ENCODE measurements at places on chromosomes 1 and 21. TPM values are rescaled to one million over a fixed set of nuclear protein-coding genes. Genes with fewer than 3 reads are reported as not detected.

The KRTAP19-3 gene
- not detected for total RNA-seq

The S100A16 gene
- 38.8 TPM for total RNA-seq

The CIART gene
- total RNA-seq: 8.7 TPM

The TMEM79 gene
- total RNA-seq: 1.5 TPM

The CLCA1 gene
- total RNA-seq: 0.05 TPM

The HCN3 gene
- total RNA-seq: 1.2 TPM

The MAP10 gene
- 3.2 TPM for total RNA-seq

The LCE2C gene
- not detected for total RNA-seq

The GBP6 gene
- 0.08 TPM for total RNA-seq

The TARS2 gene
- total RNA-seq: 32.2 TPM

The KRTAP6-1 gene
- total RNA-seq: not detected

The LORICRIN gene
- total RNA-seq: not detected

The TRPM2 gene
- 1.8 TPM for total RNA-seq

The OR14K1 gene
- total RNA-seq: not detected

The TCHH gene
- total RNA-seq: not detected

The RNU1-1 gene
- 6,072 TPM for total RNA-seq

The PIGV gene
- 5.6 TPM for total RNA-seq

The SPRR2E gene
- not detected for total RNA-seq

The SRSF10 gene
- total RNA-seq: 56.5 TPM

The DNM3 gene
- total RNA-seq: 1.2 TPM

The TNFRSF4 gene
- 2.2 TPM for total RNA-seq

The HES2 gene
- total RNA-seq: not detected

The TDRD5 gene
- total RNA-seq: not detected

The ZNF670 gene
- 1.5 TPM for total RNA-seq

The PPFIA4 gene
- total RNA-seq: 24.8 TPM

The FAM3B gene
- total RNA-seq: not detected

The SPRR2G gene
- total RNA-seq: not detected

The PEX14 gene
- total RNA-seq: 20.8 TPM

The C1QC gene
- total RNA-seq: 76.6 TPM

The TMPRSS3 gene
- total RNA-seq: not detected

The NKAIN1 gene
- total RNA-seq: 0.19 TPM

The ATP8B2 gene
- total RNA-seq: 11.8 TPM

The IGFN1 gene
- not detected for total RNA-seq

The OR6N1 gene
- not detected for total RNA-seq

The MYOG gene
- not detected for total RNA-seq

The DNALI1 gene
- 6.9 TPM for total RNA-seq

The KIF26B gene
- total RNA-seq: 3.5 TPM

The SH3D21 gene
- 1.9 TPM for total RNA-seq

The LCE1F gene
- not detected for total RNA-seq

The SLC6A9 gene
- 1.2 TPM for total RNA-seq

The CD247 gene
- total RNA-seq: 0.82 TPM

The DIRAS3 gene
- total RNA-seq: 32.6 TPM

The CYP4X1 gene
- total RNA-seq: 2.1 TPM
